A549 treated with DMSO at 1 μM for 4 hours (cell line): ENCODE measurements at places on chromosomes 16 and 17. TPM values are rescaled to one million over a fixed set of nuclear protein-coding genes. Genes with fewer than 3 reads are reported as not detected.

The CAVIN1 gene
- 454 to 515 TPM (median 493 TPM) in 5 replicates for total RNA-seq

The TBC1D3C gene
- 0.06 TPM in 1 of 5 replicates, not detected in the others for total RNA-seq

The ZNF785 gene
- not detected in 5 replicates for total RNA-seq

The CCL23 gene
- total RNA-seq: not detected in 5 replicates

The TNFRSF17 gene
- not detected in 5 replicates for total RNA-seq

The CLN3 gene
- total RNA-seq: 20.3 to 35.8 TPM (median 33.5 TPM) in 5 replicates

The GLTPD2 gene
- total RNA-seq: not detected in 5 replicates

The SLC22A31 gene
- 0.83 to 2.1 TPM (median 1.5 TPM) in 5 replicates for total RNA-seq

The SLC5A10 gene
- 0.12 to 0.25 TPM (median 0.18 TPM) in 5 replicates for total RNA-seq

The SAMD14 gene
- total RNA-seq: 0.24 to 0.51 TPM (median 0.38 TPM) in 5 replicates

The TEKT5 gene
- 0.09 to 0.19 TPM in 2 of 5 replicates, not detected in the others for total RNA-seq

The ABCA8 gene
- 0.18 to 0.42 TPM (median 0.21 TPM) in 5 replicates for total RNA-seq

The CDC42EP4 gene
- total RNA-seq: 61.1 to 81.4 TPM (median 76.1 TPM) in 5 replicates

The MT1M gene
- not detected in 5 replicates for total RNA-seq

The PPM1D gene
- 18.7 to 22.4 TPM (median 20.8 TPM) in 5 replicates for total RNA-seq

The DLX4 gene
- total RNA-seq: 2.4 to 3.3 TPM (median 3.0 TPM) in 5 replicates

The KRTAP3-2 gene
- total RNA-seq: 0.26 to 0.35 TPM (median 0.34 TPM) in 3 of 5 replicates, not detected in the others

The HLF gene
- total RNA-seq: 0.07 to 0.34 TPM (median 0.18 TPM) in 5 replicates

The PPP1R27 gene
- 0.22 TPM in 1 of 5 replicates, not detected in the others for total RNA-seq

The KRTAP4-16 gene
- total RNA-seq: not detected in 5 replicates

The TMED6 gene
- 0.09 to 0.20 TPM in 2 of 5 replicates, not detected in the others for total RNA-seq

The ZNF624 gene
- total RNA-seq: 2.2 to 3.7 TPM (median 3.1 TPM) in 5 replicates

The GSPT1 gene
- 196 to 218 TPM (median 202 TPM) in 5 replicates for total RNA-seq

The CDH1 gene
- 3.7 to 4.8 TPM (median 4.2 TPM) in 5 replicates for total RNA-seq

The WDR59 gene
- 20.2 to 35.0 TPM (median 31.2 TPM) in 5 replicates for total RNA-seq

The KRTAP4-3 gene
- total RNA-seq: not detected in 5 replicates

The CCL13 gene
- total RNA-seq: not detected in 5 replicates

The GNAO1 gene
- total RNA-seq: 0.25 to 0.62 TPM (median 0.44 TPM) in 5 replicates

The ASIC2 gene
- total RNA-seq: 1.9 to 2.8 TPM (median 2.4 TPM) in 5 replicates

The NQO1 gene
- 2,540 to 2,785 TPM (median 2,714 TPM) in 5 replicates for total RNA-seq

The ZP2 gene
- total RNA-seq: not detected in 5 replicates
